ENCODE measurements at places on chromosomes 12 and 14.

- DNase-seq = no peak
Observed at GRCh38 chr12:1212526-1212925, 221.5 kb downstream of the ERC1 start.

DNA sequence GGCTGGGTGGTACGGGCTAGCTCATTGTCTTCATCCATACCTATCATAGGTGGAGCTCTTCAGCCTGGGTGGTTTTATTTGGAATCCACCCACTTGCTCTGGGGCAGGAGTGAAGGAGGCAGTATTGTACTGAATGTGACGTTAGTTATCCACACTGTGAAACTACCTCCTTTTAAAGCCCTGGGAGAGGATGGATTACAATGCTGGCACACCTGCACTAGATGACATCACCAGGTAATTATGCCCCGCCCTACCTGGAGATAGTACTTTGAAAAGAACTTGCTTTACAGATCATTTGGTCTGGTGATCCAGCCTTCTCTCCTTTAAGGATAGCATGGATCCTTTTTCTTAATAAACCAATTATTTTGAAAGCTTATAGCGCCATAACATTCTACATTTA is 78.0 kb downstream of the B4GALNT3 start:
- no peak for DNase-seq

- DNase-seq = no peak
Observed at GRCh38 chr12:95446506-95446900, 27.4 kb upstream of the METAP2 start.

DNA sequence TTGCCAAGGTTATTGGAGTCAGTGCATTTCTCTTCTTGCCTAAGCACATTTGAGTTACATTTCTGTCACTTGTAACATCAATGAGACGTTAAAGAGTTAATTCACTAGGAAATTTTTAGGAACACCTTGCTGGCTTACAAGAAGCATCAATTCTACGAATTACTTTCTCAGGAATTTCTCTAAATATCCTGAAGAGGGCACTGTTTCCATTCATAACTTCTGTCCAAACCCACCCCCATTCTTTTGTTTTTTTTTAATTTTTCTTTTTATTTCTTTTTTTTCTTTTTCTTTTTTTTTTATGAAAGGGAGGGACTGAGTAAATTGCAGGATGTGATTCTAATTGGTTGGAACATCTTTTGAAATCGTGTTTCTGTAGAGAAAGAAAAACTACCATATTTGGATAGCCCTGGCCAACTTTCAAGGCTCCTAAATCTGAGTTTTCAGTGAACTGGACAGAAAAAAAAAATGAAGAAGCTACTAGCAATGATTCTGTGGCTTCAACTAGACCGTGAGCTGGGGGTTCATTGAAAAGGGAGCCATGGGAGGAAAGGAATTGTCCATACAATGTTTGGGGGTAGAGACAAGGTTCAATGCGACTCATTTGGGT is 285.3 kb downstream of the DAD1 start:
- DNase-seq = no peak

- no peak for DNase-seq
Observed at GRCh38 chr14:100018482-100018881, 46.7 kb upstream of the EVL start.

GRCh38 chr14:90140298-90140955 is 78.6 kb downstream of the KCNK13 start:
- DNase-seq = no peak

DNA sequence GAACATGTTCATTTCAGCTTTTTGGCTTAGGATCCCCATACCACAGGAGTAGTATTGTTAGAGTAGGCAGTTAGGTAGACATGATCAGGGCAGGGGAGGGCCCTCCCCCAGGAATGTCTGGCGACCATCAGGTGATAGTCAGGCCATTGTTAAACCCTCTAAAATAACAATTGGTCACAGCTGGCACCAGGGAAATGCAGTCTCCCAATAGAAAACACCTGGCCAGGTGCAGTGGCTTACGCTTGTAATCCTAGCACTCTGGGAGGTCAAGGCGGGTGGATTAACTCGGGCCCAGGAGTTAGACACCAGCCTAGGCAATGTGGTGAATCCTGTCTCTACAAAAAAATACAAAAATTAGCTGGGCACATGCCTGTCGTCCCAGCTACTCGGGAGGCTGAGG is 187.1 kb downstream of the MON2 start:
- DNase-seq = no peak

GRCh38 chr12:127363392-127363791 is 903.6 kb upstream of the TMEM132C start:
- DNase-seq = no peak

DNA sequence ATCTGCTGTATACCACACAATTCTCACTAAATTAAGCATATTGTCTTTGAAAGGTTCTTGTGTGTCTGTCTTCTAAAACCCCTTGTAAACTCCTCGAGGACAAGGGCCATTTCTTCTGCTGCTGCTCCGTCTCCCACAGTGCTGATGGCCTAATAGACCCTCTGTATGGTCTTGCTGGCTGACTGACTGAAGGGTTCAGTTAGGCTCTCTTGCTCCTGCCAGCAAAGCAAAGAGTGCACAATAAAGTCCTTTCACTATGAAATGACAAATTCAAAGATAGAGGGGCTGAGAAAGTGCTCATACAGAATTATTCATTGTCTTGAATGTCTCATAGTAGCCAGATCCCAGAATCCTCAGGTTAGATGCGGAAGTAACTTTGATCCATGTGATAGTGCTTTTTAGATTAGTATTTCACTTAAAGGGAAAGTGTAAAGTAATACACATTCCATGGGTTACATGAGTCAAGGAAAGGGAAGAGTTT is 14.2 kb upstream of the RIOX1 start:
- no peak for DNase-seq

GRCh38 chr12:58764100-58764953 is 156.0 kb downstream of the LRIG3 start:
- DNase-seq = no peak

GRCh38 chr12:123748161-123748560 is 13.9 kb upstream of the DNAH10 start:
- DNase-seq = no peak

- no peak for DNase-seq
Observed at GRCh38 chr14:90894241-90894640, 78.0 kb upstream of the TTC7B start.

DNA sequence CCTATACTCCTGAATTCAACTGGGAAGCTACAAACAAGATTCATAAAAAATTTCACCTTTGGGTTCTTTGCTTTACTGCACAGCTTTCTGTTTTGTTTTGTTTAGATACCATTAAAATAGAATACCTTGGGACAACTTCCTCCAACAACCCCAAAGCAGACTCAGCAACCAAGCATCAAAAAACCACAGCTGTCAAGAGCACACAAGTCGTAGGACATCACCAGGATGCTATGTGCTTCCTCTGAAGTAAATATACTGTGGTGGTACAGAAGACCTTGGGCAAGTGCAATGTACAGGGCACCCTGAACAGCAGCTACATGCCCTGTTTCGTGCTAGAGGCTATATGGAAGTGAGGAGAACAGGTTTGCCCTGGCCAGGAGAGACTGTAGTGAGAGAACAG is 359.3 kb downstream of the BCL11B start:
- no peak for DNase-seq

DNA sequence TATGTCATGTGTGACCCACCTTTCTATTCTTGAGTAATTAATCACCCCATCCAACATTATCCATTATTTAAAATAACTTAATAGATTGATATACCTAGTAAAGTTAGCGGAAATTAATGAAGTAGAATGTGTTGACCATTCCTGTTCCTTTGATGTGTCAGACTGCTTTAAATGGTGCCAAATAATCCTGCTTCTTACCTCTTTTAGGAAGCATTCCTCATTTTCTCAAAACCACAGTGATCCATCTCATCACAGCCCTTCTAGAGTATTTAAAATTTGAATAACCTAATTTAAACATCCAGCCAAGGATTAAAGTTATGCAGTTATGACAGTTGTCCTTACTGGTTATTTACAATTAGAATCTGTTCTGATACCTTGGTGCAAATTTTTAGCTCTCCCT is 6.9 kb downstream of the MGAT4C start:
- DNase-seq = no peak

DNA sequence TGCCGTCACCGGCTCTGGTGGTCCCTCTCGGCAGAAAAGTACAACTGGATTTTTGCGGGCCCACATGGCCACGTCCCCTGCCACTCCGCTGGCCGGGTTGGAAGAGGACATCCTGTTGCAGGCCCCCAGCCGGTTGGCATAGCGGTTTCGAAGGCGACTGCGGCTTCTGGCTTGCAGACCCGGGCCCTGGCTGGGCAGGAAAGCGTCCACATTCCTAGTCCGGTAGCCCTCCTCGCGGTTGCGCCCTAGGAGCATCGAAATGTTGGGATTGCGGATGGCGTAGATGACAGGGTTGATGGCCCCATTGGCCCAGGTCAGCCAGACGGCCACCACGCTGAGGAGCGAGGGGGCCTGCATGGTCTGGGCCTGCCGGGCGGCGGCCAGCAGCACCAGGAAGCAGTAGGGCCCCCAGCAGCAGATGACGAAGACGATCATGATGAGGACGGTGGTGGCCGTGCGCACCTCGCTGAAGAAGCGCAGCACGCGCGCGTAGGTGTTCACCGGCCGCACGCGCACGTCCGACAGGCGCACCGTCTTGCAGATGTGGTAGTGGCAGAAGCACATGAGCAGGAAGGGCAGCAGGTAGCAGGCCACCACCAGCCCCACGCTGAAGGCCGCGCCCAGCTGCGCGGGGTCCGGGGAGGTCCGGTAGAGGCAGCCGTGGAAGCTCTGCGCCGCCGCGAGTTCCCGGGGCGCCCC is 1.2 kb downstream of the GPR135 start:
- DNase-seq = peak; percentile 49

DNA sequence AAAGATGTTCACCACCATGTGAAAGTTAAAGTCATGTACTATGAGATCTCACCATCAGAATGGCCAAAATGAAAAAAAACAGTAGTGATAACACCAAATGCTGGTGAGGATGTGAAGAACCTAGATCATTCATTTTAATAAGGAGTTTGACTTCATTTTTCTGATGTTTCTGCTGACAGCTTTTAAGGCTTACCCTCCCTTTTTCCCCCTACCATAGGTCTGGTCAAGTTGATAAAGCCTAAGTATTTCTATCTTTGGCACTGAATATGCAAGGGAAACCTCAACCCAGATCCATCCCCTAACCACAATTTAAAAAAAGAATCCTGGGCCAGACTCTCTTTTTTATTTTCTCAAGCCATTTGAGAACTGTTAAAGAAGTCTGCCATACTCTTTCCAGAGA is 689.6 kb upstream of the FOXG1 start:
- DNase-seq = no peak

DNA sequence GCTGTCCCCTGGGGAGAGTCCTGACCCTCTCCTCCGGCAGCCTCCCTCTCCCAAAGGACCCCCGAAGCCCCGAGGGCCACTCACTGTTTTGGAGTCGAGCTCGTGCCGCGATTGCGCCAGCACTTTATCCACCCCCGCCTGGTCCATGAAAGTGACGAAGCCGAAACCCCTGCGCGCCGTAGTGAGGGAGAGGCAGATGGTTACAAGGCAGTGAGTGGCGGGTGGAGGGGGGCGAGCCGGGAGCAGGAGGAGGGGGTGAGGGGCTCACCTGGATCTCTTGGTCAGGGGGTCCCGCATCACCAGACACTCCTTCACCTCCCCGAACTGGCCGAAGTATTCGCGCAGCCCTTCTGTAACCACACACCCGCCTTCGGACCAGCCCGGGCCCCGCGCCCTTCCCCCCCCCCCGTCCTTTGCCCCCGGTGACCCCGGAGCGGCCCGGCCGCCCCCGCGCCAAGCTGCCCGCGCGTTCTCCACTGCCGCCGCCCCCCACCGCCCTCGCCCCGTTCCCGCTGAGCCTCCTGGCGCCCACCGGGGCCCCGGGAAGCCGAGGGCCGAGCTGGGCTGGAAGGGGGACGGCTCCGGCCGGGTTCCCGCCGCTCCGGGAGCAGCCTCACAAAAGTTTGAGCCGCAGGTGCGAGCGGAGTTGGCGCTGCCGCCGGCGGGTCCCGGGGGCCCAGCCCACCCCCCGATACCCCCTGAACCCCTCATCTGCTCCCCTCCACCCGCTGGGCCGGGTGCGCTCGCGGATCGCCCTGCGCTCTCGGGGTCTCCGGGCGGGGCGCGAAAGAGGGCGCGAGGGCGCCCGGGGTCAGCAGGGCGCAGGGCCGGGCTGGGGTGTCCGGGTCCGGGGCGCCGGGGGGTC is 808 bp downstream of the MSI1 start:
- peak; percentile 55 for DNase-seq

DNA sequence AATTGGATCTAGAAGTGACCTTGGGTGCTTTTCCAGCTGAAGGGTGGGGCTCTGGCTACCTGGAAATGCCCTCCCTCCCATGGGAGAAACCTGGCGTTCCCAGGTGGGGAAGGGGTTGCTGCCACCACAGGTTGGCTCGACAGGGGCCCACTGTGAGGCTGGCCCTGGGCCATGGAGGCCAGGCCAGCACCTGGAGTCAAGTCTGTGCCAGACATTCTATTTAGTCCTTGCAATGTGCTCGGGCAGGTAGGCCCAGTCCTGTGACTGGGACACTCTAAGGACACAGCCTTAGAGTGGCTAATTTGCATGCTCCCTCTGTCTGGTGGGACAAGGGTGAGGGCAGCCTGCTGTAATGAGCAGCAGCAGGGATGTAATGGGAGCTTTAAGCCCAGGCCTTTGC is 11.9 kb downstream of the VRTN start:
- no peak for DNase-seq

DNA sequence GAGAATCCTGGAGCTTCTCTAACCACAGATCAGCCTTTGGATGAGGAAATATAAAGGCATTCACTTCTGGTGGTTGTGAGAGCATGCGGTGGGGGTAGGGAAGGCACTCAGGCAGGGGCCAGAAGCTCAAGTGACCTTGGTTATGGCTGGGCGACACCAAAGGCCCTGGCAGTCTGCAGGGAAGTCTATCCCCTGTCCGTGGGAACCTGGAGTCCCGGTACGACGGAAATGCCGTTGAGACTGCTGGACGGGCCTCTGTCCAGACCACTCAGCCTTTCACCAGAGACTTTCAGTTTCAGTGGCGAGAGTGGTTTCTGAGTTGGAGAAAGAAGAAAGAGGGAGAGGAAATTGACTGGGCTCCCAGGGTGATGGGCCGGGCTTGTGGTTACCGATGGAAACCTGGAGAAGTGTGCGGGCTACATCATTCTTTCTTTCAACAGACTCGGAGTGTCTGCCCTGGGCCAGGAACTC is 20.9 kb downstream of the ISCA2 start:
- no peak for DNase-seq

DNA sequence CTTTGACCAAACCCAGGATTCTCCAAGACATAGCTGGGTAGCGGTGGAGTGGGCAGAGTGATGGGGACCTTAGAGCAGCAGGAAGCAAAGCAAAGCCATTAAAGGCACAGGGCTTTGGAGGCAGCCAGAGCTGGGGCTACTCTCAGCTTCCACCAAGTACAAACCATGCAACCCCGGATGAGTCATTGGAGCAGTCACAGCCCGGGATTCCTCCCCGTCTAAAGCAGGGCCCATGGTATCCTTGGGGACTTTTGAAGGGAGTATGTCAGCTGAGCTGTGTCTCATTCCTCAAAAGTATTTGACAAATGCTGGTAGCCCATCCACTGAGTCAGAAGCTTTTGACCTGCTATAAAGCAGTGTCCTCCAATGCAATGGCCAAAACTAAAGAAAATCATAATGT is 9.7 kb upstream of the IFI27 start:
- DNase-seq = no peak

GRCh38 chr14:47596860-47597259 is 78.5 kb downstream of the MDGA2 start:
- no peak for DNase-seq

- DNase-seq = no peak
Observed at GRCh38 chr12:124901003-124901402, 13.4 kb downstream of the UBC start.

- DNase-seq = no peak
Observed at GRCh38 chr14:91232603-91233002, 11.9 kb downstream of the GPR68 start.

- no peak for DNase-seq
Observed at GRCh38 chr12:76264611-76265012, 83.6 kb downstream of the BBS10 start.

- DNase-seq = no peak
Observed at GRCh38 chr12:19052689-19053088, 76.8 kb upstream of the PLEKHA5 start.
